ENCODE measurements at places on chromosomes 4 and X. TPM values are rescaled to one million over a fixed set of nuclear protein-coding genes. Genes with fewer than 3 reads are reported as not detected.

The NALF2 gene
- 0.27 TPM for total RNA-seq

The DMRTC1 gene
- total RNA-seq: not detected

The SPIN4 gene
- total RNA-seq: 4.4 TPM

The MAMLD1 gene
- total RNA-seq: 0.95 TPM

The BST1 gene
- total RNA-seq: not detected

The CENPVL2 gene
- not detected for total RNA-seq

The PDGFRA gene
- 42.2 TPM for total RNA-seq

The GYG2 gene
- 3.2 TPM for total RNA-seq

The TEC gene
- total RNA-seq: 1.2 TPM

The HOPX gene
- 2.6 TPM for total RNA-seq

The TREX2 gene
- 1.4 TPM for total RNA-seq

The SYTL4 gene
- total RNA-seq: 39.0 TPM

The TENM3 gene
- total RNA-seq: 9.8 TPM

The MSX1 gene
- not detected for total RNA-seq

The PAK3 gene
- total RNA-seq: 0.80 TPM

The SYN1 gene
- total RNA-seq: 0.41 TPM

The CT45A3 gene
- not detected for total RNA-seq

The GRIA3 gene
- total RNA-seq: 1.1 TPM

All from transverse colon (tissue), 4 donors.